ENCODE measurements at places on chromosomes 11 and 22.

DNA sequence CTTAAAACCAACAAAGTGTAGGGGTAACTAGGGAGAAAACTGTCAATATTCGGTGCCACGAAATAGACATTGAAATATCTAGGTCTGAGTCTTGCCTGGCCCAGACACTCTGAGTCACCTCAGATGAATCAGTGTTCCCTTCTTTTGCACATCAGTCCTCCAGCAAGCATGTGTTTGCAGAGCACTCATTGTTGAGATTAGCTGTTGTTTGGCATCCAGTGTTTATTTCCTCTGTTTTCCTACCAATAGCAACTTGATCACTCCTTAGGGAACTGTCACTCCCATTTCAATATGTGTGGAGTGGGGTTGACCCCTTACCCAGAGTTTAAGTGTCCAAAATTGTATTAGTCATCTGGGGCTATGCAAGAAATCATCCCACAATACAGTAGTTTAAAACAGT, 4.7 kb upstream of the ASCC2 start:
- no peak for DNase-seq

DNA sequence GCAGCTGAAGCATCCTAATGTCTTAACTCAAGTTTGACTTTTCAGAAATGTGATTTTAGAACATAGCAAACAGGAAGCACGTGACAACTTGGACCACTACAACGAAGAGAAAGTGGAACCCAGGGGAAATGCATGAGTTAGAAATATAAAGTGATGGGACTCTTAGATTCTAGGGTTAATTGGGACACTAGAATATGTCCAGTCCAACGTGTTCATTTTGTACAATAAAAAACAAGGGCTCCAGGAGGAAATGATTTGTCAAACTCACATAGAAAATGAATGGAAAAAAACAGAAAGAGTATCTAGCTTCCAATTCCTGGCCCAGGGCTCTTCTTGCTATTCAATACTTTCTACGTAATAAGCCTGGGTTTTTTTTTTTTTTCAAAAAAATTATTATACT, 30.7 kb downstream of the TIMP3 start:
- DNase-seq: no peak

DNA sequence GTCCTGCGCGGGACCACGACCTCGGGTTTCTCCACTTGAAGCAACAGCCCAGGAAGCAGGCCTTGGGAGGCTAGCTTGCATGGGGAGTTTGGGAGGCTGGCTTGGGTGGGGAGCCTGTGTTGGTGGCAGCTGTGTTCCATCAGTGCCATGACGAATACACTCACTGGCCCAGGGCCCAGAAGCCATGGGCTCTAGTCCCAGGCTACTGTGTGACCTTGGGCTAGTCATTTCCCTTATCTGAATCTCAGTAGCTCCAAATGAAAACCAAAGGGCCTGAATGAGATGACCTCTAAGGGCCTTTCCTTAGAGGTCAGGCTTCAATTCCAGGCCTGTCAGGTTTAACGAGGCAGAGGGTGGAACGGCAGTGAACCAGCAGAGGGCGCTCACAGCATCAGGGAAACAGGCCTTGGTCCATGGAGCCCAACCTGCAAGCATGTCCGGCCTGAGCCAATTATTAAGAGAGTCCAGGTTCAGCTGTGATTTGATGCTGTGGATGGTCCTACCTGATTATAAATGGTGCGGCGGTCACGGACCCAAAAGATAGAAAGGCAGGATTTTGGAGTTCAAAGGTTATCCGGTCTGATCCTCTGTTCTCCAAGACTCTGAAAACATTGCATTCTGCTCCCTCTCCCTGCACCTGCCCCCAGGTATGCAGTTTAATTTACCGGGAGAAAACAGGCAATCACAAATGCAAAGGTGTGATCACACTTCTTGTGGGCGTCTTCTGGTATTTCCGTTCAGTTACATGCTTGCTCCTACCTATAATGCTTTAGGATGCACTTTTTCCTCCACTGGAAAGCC, 15.9 kb downstream of the PTPN5 start:
- no peak for DNase-seq

- no peak for DNase-seq
Measured at GRCh38 chr22:31861226-31861840, 83.0 kb upstream of the YWHAH start.

- no peak for DNase-seq
Measured at GRCh38 chr11:111540114-111540936, at the start of gene LAYN. Gene LAYN, plus strand, starts transcription at chr11:111540720. Its CDS starts 124 bp downstream, at chr11:111540844.

- no peak for DNase-seq
Measured at GRCh38 chr22:22154040-22154439, 90.5 kb upstream of the VPREB1 start.

GRCh38 chr11:125313271-125314219, 149.0 kb downstream of the PKNOX2 start:
- no peak for DNase-seq

DNA sequence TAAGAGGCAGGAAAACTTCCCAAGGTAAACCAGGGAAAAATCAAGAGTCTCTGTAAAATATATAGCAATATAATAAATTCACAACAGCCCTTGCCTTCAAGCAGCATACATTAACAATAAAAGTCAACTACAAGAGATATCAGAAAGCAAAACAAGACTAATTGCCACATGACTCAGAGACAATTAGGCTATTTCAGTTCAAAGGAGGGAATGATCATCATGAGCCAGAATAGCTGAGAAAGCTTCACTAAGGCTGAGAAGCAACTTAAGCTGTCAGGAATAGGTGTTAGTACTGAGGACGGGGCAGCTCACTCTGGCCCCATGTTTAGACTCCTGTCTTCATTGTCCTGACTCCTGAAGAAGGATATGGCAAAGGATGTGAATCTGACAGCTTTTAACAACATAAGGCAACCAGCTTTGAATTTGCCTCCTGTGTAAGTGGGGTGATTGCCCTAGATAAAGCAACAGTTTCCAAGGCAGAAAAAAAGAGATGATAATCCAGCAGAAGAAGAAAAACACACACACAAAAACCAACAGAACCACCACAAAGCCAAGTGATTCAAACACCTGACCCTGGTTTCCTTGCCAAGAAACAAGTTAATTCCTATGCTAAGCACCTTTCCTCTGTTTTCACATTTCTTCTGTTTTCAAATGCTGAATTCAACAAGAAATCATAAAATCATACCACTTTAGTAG, 60.8 kb downstream of the SIK3 start:
- DNase-seq: no peak

DNA sequence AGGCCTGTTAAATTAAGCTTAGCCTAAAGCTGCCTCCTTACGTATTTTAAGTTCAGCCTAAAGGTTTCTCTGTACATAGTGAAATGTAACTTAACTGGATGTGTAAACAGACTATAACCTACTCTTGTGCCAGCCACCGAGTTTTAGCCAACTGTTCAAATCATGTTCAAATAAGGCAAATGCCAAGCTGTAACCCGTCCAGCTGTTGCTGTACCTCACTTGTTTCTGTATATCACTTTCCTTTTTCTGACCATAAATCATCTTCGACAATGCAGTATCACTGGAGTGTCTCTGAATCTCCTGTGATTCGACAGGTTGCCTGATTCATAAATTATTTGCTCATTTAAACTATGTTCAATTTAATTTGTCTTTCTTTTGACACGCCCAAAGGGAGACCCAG, 4.0 kb upstream of the PLAAT5 start:
- DNase-seq: no peak

DNA sequence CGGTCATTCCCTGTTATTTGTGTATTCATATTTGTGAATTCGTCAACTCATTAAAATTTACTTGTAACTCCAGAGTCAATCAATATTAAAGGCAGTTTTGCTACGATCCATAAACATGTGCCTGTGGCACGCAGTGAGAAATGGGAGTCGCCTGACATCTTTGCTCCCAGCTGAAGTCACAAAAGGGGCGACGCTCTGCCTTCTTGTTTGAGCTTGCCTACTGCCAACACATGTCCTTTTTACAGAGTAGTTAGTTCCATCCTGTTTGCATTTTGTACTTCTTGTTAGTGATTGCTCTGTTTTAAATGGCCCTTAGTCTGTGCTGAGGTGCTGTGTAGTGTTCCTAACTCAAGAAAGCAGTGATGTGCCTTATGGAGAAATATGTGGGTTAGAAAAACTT, 305.3 kb downstream of the ETS1 start:
- DNase-seq: no peak

DNA sequence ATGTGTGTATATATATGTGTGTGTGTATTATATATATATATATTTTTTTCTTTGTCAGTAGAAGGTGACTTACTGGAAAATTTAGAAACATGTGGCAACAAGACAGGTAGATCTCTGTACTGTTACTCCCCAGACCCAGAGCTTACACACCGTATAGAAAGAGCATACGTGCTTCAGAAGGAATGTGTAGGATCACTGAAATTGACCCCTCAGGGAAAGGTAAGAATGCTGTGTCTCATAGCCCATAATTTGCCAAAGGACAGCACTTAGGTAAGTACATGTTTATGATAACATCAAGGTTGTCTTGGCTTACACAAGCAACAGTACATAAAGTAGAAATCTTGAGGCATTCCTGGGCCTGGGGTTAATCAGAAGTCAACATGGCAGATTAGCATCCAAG, 54.2 kb upstream of the PDE3B start:
- DNase-seq: no peak

DNA sequence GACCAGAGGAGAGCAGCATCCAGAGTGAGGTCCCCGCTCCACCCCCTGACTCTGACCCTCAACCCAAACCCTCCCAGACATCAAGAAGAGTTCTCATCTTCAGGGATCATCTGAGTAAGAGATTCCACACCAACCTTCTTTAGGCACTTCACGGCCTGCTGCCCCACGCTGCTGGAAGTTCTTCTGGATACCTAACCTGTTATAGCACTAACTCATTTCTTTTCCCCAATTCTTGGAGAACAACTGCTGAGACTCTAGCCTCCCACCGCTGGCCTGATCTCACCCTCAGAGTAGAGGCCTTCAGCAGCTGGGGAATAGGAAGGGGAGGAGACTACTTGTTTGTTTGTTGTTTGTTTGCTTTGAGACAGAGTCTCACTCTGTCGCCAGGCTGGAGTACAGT, 7.3 kb downstream of the TMPRSS13 start:
- DNase-seq: no peak

DNA sequence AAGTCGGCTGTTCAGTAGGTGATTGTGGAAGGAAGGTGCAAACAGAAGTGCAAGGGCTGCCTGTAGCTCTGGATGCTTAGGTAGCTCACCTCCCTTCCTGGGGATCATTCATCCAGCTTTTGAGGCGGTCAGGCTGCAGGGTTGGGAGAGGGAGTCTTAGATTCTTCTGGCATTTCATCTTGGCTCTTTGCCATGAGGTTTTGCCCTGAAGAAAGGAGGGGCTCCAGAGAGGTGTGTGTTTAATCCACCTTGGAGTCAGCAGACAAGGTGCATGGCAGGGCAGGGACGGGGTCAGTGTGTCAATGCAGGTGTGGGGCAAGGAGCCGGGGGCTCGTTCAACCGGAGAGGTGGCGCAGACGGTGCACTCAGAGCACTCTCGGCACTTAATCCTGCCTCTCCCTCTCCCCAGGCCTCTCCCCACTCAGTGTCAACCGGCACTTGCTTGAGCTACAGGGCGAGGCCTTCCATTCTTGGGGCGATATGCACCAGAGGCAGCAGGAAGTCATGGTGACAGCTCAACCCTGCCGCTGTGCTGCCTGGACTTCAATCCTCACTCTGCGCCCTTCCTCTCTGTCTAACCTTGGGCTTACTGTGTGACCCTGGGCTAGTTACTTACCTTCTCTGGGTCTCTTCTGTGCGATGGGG, 7.2 kb downstream of the ADAMTS15 start:
- DNase-seq: no peak

GRCh38 chr22:22546490-22546889, 12.6 kb downstream of the PRAME start:
- no peak for DNase-seq

GRCh38 chr22:24302591-24302990, 32.0 kb downstream of the SPECC1L start:
- DNase-seq: no peak

DNA sequence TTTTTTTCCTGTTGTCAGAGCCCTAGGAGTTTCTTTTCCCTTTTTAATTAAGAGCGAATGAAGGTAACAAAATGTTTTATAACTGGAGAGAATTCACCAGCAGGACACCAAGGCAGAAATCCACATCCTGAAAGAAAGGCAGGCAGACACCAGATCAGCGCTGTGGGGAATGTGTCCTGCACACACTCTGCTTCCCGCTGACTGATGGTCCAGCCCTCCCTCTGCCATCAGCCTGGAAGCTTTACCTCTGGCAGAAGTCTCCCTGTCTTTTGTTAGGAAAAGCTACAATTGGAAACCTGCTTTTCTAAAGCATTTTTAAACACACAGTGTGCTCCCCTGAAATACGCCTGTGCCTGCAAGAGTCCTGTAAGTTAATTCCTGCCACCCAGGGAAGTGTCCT, 638.5 kb downstream of the NTM start:
- no peak for DNase-seq

DNA sequence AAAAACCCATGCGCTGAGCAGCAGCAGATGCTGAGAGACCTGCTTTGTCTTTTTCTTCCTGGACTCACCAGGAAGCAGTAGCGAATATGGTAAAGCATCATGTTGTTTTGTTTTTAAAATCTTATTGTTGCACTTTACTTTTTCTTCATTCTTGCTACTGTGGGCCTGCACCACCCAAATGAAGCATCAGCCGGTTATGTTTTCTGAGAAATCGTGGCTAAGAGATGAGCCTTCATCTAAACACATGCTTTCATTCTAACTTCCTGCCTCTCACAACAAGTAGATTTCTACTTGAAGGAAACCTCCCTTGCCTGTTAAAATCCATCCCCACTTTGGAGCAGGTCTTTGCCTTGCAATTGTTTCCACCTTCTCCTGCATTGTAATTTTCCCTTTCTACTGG, 1025.9 kb downstream of the NTM start:
- DNase-seq: no peak

GRCh38 chr11:10505278-10506007, 35.5 kb downstream of the RNF141 start:
- no peak for DNase-seq

DNA sequence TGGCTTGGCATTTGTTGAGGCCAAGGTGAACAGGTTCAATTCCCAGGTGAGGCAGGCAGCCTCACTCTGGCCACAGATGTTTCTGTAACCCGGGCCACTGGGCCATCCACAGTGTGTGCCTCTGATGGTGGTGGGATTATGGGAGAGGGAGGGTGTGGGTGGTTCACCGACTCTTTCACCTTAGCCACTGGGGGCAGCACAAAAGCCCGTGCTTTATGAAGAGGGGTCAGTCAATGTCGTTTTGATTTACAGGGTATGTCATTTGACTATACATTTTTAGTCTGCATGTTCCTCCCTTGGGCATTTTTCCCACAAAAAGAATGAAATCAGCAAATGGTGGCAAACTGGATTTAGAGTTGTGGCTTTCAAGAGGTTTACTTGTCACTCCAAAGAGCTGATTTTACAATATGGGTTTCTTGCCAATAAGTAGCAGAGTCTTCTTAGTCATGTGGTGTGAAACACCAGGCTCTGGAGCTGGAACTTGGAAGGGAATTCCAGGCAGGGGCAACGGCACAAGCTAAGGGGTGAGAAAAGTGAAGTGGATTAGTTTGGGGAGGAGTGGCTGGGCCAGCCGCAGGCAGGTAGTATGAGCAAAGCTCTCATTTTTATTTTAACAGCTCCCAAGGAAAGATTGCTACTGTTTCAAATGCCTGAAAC, 217.8 kb upstream of the ZBED5 start:
- no peak for DNase-seq

- DNase-seq: no peak
Measured at GRCh38 chr11:126335463-126335760, 20.1 kb upstream of the ST3GAL4 start.
